ENCODE measurements at places on chromosomes 5 and 9. TPM values are rescaled to one million over a fixed set of nuclear protein-coding genes. Genes with fewer than 3 reads are reported as not detected.

DNA sequence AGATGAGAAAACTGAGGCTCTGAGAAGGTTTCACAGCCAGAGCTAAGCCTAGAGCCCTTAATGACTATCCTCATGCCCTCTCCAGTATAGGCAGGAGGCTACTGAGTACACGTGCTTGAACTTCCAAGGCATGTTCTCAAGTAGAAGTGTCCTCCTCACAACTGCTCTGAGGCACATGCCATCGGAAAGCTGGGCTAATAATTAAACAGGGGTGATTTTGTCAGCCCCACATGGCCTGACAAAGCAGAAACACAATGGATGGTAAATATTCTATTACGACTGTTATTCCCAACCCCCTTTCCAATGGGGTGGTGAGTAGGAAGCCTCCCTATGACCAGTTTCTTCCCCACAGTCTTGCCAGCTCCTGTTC, 34.3 kb downstream of the KCNIP1 start:
- DNase-seq, result no peak
- H3K27ac ChIP-seq, result no peak overlapping the region
- H3K4me3 ChIP-seq, result no peak overlapping the region
- no peaks in the 10 kb centered on the region for H3K36me3 ChIP-seq
- no peaks in the 10 kb centered on the region for H3K27me3 ChIP-seq

- H3K27me3 ChIP-seq, result no peaks in the 10 kb centered on the region
- H3K27ac ChIP-seq, result no peak overlapping the region
- no peaks in the 10 kb centered on the region for H3K36me3 ChIP-seq
- no peaks in the 10 kb centered on the region for H3K4me1 ChIP-seq
- DNase-seq, result no peak
Observed at GRCh38 chr9:99760421-99760820, 61.3 kb upstream of the NR4A3 start.

GRCh38 chr5:15577831-15578230, 77.9 kb downstream of the FBXL7 start:
- H3K27me3 ChIP-seq, result no peaks in the 10 kb centered on the region
- H3K36me3 ChIP-seq, result no peaks in the 10 kb centered on the region
- no peak for DNase-seq
- peaks cover 24% of the 10 kb centered on the region for H3K4me1 ChIP-seq
- no peak overlapping the region for H3K27ac ChIP-seq

DNA sequence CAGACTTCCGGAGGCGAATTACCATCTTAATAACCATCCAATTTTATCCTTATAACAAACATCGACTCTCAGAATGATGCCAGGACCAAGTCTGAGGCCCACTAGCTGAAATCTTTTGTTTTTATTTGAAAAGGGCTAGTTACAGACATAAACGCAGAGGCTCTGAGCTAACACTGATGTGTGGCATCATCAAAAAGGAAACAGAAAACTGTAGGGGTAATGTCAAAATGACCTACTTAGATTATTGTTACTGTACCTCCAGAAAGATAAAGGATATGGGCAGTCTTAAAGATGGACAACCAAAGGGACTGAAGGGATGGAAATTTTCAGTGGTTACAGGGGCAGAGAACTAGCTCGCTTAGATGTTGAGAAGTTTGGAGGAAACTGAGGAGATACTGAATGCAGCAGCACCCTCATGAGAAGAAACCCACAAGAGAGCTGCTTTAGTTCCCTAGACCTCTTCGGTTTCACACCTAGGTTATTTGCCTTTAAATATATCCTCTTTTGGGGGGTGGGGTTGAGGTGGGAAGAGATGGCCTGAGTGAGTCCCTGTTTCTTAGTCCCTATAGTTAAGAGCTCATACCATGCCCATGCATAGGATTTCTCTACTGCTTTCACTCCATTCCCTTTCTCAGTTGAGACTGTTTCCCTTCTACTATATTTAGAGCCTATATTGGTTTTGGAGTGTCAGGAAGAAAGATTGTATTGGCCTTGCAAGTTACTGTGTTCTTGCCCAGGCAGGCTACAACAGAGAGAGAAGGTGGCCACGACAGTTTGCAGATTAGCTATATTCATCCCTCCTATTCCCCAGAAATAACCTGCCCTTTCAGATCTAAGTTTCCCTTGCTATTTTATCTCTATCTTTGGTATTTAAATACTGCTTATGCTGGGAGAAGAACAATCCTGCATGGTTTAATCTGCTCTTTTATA, 320.4 kb upstream of the EFNA5 start:
- no peak overlapping the region for H3K4me3 ChIP-seq
- no peaks in the 10 kb centered on the region for H3K27me3 ChIP-seq
- H3K27ac ChIP-seq, result no peak overlapping the region
- no peak for DNase-seq
- no peaks in the 10 kb centered on the region for H3K36me3 ChIP-seq

- DNase-seq, result no peak
- H3K27ac ChIP-seq, result no peak overlapping the region
- H3K4me1 ChIP-seq, result no peaks in the 10 kb centered on the region
- no peak overlapping the region for H3K4me3 ChIP-seq
Observed at GRCh38 chr9:37105234-37105633, 15.1 kb upstream of the ZCCHC7 start.

- H3K27me3 ChIP-seq, result no peaks in the 10 kb centered on the region
- H3K36me3 ChIP-seq, result no peaks in the 10 kb centered on the region
- no peaks in the 10 kb centered on the region for H3K4me1 ChIP-seq
- no peak overlapping the region for H3K27ac ChIP-seq
Observed at GRCh38 chr9:2384741-2385140, 236.8 kb upstream of the VLDLR start.

- H3K27ac ChIP-seq, result no peak overlapping the region
- DNase-seq, result no peak
- no peak overlapping the region for H3K4me3 ChIP-seq
Observed at GRCh38 chr5:158351485-158352125, 492.7 kb upstream of the CLINT1 start.

DNA sequence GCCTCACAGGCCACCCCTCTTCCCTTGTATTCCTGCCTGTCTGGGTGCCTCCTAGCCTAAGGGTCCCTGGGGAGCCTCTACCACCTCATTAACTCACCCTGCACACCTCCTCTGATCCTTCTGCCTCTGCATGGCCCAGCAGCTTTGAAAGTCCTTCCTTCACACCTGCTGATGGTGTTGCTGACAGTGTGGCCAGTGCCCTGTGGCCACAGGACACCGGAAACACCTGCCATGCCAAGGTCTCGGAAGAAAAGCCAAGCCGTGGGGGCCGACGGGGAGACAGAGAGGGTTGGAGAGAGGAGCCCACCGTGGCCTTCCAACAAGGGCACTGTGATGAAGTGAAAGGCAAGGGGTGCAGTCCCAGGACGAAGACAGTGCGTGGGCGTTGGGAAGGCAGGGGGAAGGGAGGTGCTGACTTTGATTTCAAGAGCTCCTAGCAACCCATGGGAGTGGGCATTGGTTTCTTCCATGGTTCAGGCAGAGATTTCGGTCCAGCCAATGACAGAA, 4.1 kb downstream of the BTNL9 start:
- H3K4me3 ChIP-seq, result no peak overlapping the region
- H3K4me1 ChIP-seq, result no peaks in the 10 kb centered on the region
- no peak for DNase-seq
- H3K36me3 ChIP-seq, result no peaks in the 10 kb centered on the region
- H3K27me3 ChIP-seq, result no peaks in the 10 kb centered on the region
- H3K27ac ChIP-seq, result no peak overlapping the region

DNA sequence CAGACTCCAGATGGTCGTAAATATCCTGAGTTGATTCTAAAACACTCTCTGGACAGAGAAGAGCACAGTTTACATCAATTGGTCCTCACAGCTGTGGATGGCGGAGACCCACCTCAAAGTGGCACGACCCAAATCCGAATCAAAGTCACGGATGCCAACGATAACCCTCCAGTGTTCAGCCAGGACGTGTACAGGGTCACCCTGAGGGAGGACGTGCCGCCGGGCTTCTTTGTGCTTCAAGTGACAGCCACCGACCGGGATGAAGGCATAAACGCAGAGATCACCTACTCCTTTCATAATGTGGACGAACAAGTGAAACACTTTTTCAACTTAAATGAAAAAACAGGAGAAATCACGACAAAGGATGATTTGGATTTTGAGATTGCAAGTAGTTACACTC, 891 bp downstream of the PCDHGB2 start:
- no peaks in the 10 kb centered on the region for H3K36me3 ChIP-seq
- no peak for DNase-seq
- H3K27me3 ChIP-seq, result no peaks in the 10 kb centered on the region
- no peak overlapping the region for H3K4me3 ChIP-seq
- H3K27ac ChIP-seq, result no peak overlapping the region
- H3K4me1 ChIP-seq, result no peaks in the 10 kb centered on the region

- H3K4me1 ChIP-seq, result peaks cover 34% of the 10 kb centered on the region
- no peaks in the 10 kb centered on the region for H3K27me3 ChIP-seq
- no peaks in the 10 kb centered on the region for H3K36me3 ChIP-seq
- no peak overlapping the region for H3K4me3 ChIP-seq
Observed at GRCh38 chr9:129327552-129328328, 149.7 kb upstream of the IER5L start.

DNA sequence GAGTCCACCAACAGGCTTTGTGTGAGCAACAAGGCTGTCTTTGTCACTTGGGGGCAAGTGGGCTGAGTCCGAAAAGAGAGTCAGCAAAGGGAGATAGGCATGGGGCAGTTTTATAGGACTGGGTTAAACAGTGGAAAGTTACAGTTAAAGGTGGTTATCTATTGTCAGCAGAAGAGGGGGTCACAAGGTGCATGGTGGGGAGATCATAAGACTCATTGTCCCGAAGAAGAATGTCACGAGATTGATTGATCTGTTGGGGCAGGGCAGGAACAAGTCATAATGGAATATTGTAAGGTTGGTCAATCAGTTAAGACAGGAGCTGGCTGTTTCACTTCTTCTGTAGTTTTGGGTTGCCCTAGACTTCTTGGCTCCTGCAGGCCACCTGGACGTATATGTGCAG, 7.6 kb upstream of the HMGCS1 start:
- no peak for DNase-seq
- no peak overlapping the region for H3K4me3 ChIP-seq
- no peaks in the 10 kb centered on the region for H3K27me3 ChIP-seq
- no peak overlapping the region for H3K27ac ChIP-seq
- H3K36me3 ChIP-seq, result no peaks in the 10 kb centered on the region

- no peaks in the 10 kb centered on the region for H3K27me3 ChIP-seq
- no peak overlapping the region for H3K4me3 ChIP-seq
- no peak for DNase-seq
- H3K27ac ChIP-seq, result no peak overlapping the region
Observed at GRCh38 chr9:25129537-25129936, 548.7 kb downstream of the TUSC1 start.

DNA sequence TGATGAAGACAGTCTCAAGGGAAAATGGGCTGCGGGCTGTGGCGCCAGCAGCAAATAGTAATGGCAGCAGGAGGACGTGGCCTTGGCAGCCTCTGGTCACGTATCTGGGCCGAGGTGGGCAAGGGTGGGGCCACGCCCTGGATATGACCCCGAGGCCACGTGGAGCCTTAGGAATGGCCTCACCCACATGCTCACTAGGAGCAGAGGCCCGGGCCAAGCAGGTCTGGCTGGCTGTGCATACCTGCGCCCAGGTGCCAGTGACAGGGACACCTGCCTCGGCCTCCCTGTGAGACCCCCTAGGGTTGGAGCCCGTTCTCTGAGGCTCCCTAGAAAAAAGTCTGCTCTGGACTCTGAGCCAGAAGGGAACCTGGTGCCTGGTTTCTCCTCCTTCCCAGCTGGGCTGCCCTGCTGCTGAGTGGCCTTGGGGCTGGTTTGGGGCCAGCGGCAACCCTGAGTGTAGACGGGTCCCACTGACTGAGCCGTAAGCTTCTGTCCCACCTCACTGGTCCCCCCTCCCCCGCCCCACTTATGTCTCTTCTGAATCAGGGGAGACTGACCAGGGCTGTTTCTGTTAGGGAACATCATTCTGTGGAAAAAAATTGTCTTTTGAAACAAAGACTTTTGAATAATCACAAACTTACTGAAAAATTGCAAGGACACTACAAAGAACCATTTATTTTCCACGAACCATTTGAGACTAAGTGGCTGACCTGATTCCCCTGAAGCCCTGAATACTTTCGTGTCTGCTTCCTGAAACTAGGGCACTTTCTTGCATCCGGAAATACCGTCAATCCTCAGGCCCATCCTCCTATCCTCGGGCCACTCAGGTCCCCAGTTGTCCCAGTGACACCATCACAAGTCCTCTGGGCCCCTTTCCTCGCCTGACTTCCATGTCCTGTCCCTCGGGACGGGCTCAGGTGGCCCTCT, 60.8 kb downstream of the WNK2 start:
- H3K4me3 ChIP-seq, result no peak overlapping the region
- no peak overlapping the region for H3K27ac ChIP-seq
- DNase-seq, result no peak
- H3K4me1 ChIP-seq, result no peaks in the 10 kb centered on the region
- H3K27me3 ChIP-seq, result no peaks in the 10 kb centered on the region

DNA sequence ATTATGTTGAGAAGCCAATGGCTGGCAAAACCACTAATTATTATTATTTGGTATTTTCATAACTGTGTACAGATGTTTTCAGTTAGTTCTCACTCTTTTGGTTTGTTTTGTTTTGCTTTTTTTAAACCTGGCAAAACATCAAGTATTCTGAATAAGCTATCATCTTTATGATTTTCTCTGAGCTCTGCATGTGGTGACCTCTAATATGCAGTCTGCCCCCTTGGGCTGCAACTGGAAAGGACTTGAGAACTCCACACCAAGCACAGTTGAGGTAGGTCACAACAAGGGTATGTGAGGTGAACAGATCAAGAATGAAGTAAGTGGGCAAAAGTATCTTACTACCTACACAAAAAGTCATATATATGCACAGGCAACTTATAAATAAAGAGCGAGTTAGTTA, 202.2 kb downstream of the NFIB start:
- H3K4me1 ChIP-seq, result no peaks in the 10 kb centered on the region
- H3K4me3 ChIP-seq, result no peak overlapping the region
- DNase-seq, result no peak
- no peaks in the 10 kb centered on the region for H3K36me3 ChIP-seq
- no peak overlapping the region for H3K27ac ChIP-seq
- no peaks in the 10 kb centered on the region for H3K27me3 ChIP-seq

The PPP3R2 gene
- not detected for total RNA-seq

The IQGAP2 gene
- 8.6 TPM for total RNA-seq

The SIL1 gene
- 35.6 TPM for total RNA-seq

The OR1J1 gene
- not detected for total RNA-seq

The ARL14EPL gene
- total RNA-seq, result not detected
